Ovary (tissue), 10 donors: ENCODE measurements at places on chromosomes 2 and 18. TPM values are rescaled to one million over a fixed set of nuclear protein-coding genes. Genes with fewer than 3 reads are reported as not detected.

The COBLL1 gene
- total RNA-seq, result 38.4 TPM

The FRZB gene
- 3.6 TPM for total RNA-seq

The DNAJC5G gene
- not detected for total RNA-seq

The IL1RL1 gene
- total RNA-seq, result 0.77 TPM

The LYG1 gene
- total RNA-seq, result 0.99 TPM

The L3MBTL4 gene
- 39.2 TPM for total RNA-seq

DNA sequence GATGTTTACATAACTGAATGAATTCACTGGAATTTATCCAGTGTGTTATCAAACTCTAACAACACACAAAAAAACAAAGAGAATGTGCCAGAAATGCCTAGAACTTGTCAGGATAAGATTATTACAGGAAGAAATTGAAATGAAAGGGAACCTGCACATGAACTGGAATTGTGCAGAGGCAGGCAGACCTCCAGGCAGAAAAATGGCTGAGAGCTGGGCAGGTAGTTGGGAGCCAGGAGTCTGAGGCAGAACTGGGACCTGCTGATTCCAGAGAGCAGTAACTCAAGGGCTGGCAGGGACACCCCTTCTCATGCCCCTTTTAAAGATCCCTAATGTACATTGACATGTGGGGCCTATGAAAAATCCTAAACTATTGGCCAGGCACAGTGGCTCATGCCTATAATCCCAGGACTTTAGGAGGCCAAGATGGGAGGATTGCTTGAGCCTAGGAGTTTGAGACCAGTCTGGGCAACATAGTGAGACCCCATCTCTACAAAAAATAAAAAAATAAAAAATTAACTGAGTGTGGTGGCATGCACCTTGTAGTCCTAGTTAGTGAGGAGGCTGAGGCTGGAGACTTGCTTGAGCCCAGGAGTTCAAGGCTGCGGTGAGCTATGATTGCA, 674 bp upstream of the SP110 start:
- H3K36me3 ChIP-seq, result no peaks in the 10 kb centered on the region
- no peak overlapping the region for H3K27ac ChIP-seq
- H3K4me1 ChIP-seq, result peaks cover 6% of the 10 kb centered on the region
- no peaks in the 10 kb centered on the region for H3K27me3 ChIP-seq
- DNase-seq, result no peak

- H3K27me3 ChIP-seq, result no peaks in the 10 kb centered on the region
- H3K4me3 ChIP-seq, result no peak overlapping the region
- no peaks in the 10 kb centered on the region for H3K36me3 ChIP-seq
- DNase-seq, result no peak
- H3K4me1 ChIP-seq, result no peaks in the 10 kb centered on the region
Observed at GRCh38 chr18:42106784-42107183, 151.8 kb downstream of the PIK3C3 start.

DNA sequence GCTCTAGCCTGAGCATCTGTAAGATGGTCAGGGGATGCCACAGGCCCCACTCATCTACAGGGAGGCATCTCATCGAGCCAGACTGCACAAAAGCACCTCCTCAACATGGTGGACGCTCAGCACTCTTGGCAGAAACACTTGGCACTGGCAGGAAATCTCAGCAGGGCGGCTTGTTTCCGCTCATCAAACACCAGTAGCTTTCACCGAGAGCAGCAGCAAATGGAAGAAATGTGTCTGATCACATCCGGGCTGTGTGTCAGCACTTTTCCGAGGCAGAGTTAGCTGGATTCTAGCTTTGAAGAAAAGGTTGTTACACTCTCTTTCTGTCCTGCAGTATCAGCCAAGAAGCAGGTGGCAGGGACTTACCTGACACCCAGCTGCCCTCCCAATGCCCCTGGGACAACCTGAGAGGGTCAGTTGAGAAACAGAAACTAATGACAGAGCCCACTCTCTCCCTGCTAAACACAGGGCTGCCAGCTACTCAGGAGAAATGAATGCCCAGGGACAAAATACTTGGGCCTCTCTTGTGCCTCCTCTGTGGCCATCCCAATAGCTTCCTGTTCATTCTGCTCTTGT, 68.9 kb upstream of the FZD7 start:
- no peak overlapping the region for H3K27ac ChIP-seq
- H3K27me3 ChIP-seq, result no peaks in the 10 kb centered on the region
- no peak overlapping the region for H3K4me3 ChIP-seq
- H3K36me3 ChIP-seq, result no peaks in the 10 kb centered on the region

DNA sequence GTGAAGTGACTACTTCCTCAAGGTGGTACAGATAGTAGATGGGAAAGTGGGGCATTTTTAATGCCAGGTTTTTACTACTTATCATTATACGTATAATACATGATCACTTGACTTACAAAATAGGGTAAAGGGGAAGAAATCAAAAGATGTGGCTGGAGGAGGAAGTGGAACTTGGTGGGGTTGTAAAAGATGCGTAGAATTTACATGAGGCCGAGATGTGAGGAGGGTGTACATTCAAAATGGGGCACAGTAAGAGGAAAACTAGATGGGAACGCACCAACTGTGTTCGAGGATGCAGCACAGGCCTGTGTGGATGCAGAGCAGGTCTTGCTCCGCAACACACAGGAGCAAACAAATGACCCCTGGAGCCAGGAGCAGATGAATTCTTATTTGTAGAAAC, 403.3 kb downstream of the TXNL1 start:
- H3K36me3 ChIP-seq, result no peaks in the 10 kb centered on the region
- no peak overlapping the region for H3K4me3 ChIP-seq
- no peak overlapping the region for H3K27ac ChIP-seq

DNA sequence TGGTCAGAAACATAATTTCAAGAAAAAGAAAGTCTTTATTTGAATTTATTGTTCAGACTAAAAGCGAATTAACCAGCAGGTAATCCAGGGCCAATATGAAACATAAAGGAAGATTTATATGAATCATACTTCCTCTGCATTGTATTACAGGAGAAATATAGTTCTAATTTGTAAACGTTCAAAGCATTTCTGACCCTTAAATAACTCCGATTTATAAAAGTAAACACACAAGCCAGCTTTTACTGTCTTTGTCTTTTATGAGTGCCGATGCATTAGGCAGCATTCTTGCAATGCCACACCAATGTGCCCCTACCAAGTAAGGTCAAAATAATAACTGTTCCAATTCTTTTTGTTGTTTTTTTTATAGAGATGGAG, 118.8 kb upstream of the RBBP8 start:
- no peaks in the 10 kb centered on the region for H3K36me3 ChIP-seq
- DNase-seq, result no peak
- H3K4me3 ChIP-seq, result no peak overlapping the region
- H3K4me1 ChIP-seq, result no peaks in the 10 kb centered on the region
- no peak overlapping the region for H3K27ac ChIP-seq

DNA sequence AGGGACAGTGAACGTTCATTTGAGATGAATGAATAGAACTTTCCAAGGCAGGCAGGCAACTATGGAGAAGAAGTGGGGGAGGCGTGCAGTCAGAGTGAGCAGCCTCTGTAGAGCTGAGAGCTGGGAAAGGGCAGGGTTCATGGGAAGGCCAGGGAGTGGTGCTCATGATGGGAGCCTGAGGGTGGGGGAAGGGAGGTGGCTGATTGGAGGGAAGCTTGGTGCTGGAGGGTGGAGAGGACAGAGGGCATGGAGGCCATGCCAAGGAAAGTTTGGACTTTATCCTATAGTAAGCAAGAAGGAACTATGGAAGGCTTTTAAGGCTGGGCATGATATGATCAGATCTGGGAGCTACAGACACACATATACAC, 47.6 kb upstream of the LGALSL start:
- H3K36me3 ChIP-seq, result no peaks in the 10 kb centered on the region
- H3K4me3 ChIP-seq, result no peak overlapping the region
- peaks cover 24% of the 10 kb centered on the region for H3K4me1 ChIP-seq

GRCh38 chr2:153391131-153391530, 87.4 kb downstream of the RPRM start:
- DNase-seq, result no peak
- no peak overlapping the region for H3K27ac ChIP-seq
- no peaks in the 10 kb centered on the region for H3K27me3 ChIP-seq
- no peak overlapping the region for H3K4me3 ChIP-seq

DNA sequence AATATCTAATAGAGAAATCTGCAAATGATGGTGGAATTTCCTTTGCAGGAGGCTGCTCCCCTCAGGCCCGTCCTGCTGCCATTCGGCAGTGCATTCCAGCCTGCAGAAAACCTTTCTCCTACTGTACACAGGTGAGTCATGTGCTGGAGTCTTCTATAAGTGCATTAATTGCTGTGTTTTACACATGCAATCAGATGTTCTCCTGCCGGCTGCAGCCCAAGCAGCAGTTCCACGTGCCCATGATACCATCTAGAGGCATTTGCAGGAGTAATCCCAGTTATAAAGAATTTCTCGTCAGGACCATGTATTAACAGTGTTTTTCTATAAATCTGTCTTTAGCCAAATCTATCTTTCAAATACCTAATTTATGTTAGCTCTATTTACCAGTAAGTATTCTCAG, 304.7 kb upstream of the HNMT start:
- DNase-seq, result no peak
- H3K4me3 ChIP-seq, result no peak overlapping the region
- no peaks in the 10 kb centered on the region for H3K4me1 ChIP-seq
- no peak overlapping the region for H3K27ac ChIP-seq
- H3K27me3 ChIP-seq, result no peaks in the 10 kb centered on the region
